Stimulated activated naive CD4-positive, alpha-beta T cell treated with Interleukin-2 at 50 U/mL for 16 hours (primary cell): ENCODE measurements at places on chromosomes 7 and 10.

GRCh38 chr7:46080595-46081159 lies 159.6 kb upstream of the IGFBP3 start:
- no peak for DNase-seq

- DNase-seq = no peak
Measured at GRCh38 chr7:84336303-84336702, 141.7 kb upstream of the SEMA3A start.

- no peak for DNase-seq
Measured at GRCh38 chr10:33673839-33674415, 339.5 kb upstream of the NRP1 start.

- no peak for DNase-seq
Measured at GRCh38 chr7:109456116-109456515, 886.4 kb downstream of the DNAJB9 start.

DNA sequence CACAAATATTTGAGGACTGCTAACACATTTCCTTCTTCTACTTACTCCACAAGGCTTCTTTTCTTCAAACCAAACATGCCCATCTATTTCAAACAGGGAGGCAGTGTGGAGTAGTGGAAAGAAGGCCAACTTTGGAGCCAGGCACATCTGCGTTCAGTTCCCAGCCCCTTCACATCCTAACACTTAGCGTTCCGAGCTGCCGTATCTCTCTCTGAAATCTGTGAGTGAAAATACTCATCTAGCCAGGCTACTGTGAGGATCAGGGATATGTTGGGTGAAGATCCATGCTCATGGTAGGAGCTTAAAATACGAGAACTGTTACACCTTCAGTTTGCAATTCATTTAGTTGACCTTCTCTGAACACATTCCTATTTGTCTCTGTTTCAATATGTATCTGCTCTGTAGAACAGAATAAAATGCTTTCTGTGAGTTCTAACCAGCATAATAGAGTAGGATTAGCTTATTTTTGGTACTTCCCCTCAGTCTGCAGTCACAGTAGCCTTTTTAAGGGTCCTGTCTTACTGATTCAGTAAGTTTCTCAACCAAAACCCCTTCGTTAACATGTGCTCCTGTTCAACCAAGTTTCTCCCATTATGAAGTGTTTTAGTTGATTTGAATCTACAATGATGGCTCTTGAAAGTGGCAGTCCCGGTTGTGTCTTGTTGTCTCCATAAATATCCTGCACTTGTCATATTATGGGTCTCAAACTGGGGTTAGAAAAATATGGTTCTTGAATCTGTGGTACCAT lies 3.3 kb upstream of the MEST start:
- no peak for DNase-seq

GRCh38 chr10:71132321-71132810 lies 80.0 kb upstream of the UNC5B start:
- no peak for DNase-seq
